Suppressor macrophage (primary cell): ENCODE measurements at places on chromosomes 5 and 9.

DNA sequence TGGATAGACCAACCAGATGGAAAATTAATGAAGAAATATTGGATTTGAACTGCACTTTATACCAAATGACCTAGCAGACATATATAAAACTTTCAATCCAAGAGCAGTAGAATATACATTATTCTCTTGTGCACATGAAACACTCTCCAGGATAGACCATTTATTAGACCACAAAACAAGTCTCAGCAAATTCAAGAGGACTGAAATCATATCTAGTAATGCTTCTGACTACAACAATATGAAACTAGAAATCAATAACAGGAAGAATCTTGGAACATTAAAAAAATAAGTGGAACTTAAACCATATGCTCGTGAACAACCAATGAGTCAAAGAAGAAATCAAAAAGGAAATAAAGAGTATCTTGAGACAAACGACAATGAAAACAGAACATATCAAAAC is 150.0 kb upstream of the CD180 start:
- no peak for DNase-seq

DNA sequence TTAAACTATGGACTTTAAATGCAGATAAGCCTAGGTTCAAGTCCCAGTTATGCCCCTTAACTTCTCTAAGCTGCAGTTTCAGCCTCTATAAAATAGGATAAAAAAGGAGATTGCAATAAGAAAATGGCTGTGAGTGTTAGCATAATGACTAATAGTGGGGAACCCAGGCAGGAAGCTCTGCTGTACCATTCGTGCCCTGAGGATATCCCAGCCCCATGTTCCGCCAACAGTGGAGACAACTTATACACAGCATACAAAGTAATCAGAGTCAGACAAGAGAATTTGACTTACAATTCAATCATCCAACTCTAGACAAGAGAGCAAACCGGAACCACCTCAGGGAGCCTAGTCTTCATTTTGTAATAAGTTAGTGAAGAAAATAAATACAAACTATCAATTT is 141.5 kb upstream of the FSTL4 start:
- no peak for DNase-seq

DNA sequence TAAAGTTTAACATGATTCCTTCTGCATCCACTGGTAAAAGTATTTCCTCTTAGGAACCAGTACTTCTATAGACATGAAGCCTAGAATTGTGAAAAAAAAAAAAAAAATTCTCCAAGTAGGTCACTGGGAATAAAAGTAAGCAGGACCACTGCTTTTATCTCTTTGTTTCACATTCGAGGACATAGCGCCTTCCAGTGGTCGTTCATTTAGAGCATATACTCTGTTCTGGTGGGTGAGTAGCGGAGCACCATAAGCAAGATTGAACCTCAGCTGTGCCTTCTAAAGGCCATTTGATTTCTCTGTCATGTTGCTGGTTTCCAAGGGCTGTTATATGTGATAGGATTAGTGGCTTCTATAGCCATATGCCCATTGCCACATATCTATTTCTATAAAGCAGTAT is 393.1 kb downstream of the TMEM232 start:
- no peak for DNase-seq

DNA sequence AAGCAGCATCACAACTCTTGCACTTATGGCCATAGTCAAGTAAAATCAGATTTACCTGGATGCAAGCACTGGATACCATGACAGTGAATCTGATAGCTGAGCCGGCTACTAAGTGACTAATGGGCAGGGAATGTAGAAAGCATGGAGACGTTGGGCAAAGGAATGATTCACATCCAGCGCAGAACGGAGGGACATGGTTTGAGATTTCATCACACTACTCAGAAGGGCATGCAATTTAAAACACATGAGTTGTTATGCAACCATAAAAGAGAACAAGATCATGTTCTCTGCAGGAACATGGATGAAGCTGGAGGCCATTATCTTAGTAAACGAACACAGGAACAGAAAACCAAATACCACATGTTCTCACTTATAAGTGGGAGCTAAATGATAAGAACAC is 169.1 kb upstream of the PIK3R1 start:
- peak; percentile 93 for DNase-seq

DNA sequence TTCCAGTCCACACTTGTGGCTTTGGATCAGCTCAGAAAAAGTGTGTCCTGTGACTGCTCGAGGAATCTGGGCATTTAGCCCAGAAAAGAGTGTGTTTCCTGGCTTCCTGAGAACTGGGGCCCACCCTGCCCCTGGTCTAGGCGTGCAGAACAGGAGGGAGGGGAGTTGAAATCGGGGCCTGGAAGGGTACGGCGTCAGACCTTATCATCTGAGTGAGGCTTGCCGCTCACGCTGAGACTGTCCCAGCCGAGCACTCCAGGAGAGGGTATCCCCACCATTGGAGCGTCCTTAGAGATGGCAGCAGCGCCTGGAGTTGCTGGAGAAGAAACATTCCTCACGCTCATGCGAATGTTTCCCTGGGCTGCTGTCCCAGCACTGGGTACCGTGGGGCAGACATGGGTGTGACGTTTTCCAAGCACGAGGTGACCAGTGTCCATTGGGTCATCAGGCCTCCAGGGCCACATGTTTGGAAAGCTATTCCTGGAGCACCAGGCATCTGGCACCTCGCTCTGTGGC is 22.5 kb downstream of the NEK6 start:
- DNase-seq, result no peak

DNA sequence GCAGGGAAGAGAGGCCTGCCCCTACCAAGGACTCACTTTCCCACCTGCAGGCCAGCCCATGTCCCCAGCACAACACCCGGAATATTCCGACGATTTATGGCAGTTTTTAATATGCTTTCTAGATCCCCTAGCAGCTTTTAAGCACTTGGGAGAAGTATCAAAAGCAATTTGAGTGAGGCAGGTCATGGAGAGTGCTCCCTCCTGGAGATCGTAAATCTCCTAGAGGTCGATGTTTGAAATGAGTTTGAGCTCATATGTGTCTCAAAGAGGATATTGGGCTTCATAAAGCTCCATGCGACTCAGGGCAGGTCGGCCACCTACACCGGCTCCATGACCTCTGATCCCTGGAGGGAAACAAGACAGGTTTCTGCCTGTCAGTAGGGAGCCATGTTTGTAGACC is 27.3 kb downstream of the CFAP90 start:
- no peak for DNase-seq

- peak; percentile 68 for DNase-seq
Measured at GRCh38 chr5:97534166-97534565, 351.1 kb upstream of the RIOK2 start.

- DNase-seq, result peak; percentile 85
Measured at GRCh38 chr5:177494346-177495195, 2.8 kb downstream of the PDLIM7 start.

GRCh38 chr9:21095561-21095960 is 17.8 kb upstream of the IFNB1 start:
- DNase-seq, result no peak

DNA sequence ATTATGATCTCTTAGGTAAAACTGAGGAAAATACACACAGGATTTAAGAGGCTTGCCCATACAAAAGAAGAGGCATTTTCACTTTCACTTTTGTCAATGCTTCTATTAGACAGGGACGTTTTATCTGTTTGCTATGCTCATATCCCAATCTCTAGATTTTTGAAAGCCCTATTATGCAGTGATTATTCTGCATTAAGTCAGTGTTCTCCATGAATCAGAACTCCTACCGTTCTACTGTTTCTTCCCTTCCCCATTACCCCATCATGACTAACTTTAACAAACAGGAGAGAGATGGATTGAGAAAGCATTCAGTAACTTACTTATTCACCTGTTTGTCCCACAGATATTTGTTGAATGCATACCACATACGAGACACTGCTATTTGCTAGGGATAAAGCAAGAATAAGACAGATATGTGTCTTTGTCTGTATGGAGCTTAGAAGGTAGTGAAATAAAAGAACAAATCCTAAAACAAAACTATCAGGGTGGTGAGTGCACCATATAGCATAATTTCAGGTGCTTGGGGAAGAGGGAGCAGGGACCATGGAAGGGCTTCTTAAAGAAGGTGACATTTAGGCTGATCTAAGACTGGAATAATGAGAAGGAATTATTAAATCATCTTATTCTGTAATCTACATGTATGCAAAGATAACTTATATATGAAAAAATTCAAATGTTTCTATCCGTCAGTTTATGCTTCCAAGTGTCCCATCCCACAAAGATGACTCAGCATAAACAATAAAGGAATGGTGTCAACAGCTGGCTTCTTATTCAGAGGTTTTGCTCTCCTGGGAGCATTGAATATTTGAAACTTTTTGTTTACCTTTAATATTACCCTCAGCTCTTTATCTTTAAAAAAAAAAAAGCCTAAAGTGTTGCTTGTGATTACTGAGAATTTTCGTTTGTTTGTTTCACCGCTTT is 328.1 kb downstream of the HINT1 start:
- no peak for DNase-seq

DNA sequence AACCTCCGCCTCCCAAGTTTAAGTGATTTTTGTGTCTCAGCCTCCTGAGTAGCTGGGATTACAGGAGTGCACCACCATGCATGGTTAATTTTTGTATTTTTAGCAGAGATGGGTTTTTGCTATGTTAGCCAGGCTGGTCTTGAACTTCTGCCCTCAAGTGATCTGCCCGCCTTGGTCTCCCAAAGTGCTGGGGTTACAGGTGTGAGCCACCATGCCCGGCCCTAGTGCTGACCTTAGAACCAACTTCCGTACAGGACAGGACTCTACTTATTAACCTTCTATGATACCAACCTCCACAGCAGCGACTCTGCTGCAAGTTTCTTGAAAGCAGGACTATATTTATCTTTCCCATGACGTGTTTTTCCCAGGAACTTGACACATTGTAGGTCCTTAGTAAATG is 176.9 kb downstream of the RGS3 start:
- DNase-seq, result no peak

GRCh38 chr9:101664453-101664852 is 69.7 kb upstream of the PPP3R2 start:
- no peak for DNase-seq
